ENCODE measurements at places on chromosomes 2 and 18.

DNA sequence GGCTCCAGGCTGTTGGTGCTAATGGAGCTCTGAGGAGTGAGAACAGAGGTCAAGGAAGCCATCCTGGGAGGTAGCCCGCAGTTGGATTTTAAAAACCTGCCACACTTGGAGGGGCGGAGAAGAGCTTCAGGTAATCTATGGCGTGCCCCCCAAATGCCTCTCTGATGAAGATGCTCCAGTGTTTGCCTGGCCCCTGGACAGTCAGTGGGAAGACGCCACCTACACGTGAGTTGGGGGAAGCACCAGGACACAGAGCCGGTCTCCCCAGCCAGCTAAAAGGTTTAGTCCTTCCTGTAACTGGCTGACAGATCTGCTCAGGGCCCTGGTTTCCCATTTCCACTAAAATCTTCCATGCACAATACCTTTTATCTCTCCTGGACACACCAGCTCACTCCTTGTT is 225.0 kb downstream of the TTC32 start:
- DNase-seq = no peak

DNA sequence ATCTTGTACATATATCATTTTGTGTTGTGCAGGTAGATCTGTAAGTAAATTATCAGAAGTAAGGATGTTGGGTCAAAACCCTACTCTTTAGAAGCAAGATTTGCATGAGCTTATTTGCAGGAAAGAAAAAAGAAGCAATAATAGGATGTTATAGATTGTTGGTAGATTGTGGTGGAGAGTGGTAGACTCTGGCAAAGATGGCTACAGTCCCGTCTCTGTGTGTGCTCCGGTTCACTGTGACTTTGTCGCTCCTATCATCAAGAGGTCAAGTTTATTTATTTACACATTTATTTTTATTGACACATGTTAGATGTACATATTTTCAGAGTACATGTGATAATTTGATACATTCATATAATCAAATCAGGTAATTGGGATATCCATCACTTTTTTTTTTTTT is 81.0 kb upstream of the NDUFV2 start:
- DNase-seq = no peak

DNA sequence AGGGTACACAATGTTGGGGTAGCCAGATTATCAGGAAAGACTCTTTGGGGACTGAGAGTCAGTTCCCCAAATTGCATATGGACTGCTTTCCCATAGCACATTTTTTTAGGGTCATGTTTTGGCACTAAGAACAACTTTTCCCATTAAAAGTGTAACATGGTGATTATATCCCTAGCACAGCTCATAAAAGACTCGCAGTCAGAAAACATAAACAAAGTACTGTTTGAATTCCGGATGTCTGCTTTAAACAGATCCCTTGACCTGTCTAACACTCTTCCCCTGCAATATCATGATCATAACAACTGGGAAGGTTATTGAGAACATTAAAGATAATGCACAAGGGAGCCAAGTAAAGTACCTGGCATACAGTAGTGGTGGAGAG is 262.2 kb downstream of the ASXL3 start:
- no peak for DNase-seq

- no peak for DNase-seq
Observed at GRCh38 chr2:43292851-43293743, 66.7 kb upstream of the ZFP36L2 start.

DNA sequence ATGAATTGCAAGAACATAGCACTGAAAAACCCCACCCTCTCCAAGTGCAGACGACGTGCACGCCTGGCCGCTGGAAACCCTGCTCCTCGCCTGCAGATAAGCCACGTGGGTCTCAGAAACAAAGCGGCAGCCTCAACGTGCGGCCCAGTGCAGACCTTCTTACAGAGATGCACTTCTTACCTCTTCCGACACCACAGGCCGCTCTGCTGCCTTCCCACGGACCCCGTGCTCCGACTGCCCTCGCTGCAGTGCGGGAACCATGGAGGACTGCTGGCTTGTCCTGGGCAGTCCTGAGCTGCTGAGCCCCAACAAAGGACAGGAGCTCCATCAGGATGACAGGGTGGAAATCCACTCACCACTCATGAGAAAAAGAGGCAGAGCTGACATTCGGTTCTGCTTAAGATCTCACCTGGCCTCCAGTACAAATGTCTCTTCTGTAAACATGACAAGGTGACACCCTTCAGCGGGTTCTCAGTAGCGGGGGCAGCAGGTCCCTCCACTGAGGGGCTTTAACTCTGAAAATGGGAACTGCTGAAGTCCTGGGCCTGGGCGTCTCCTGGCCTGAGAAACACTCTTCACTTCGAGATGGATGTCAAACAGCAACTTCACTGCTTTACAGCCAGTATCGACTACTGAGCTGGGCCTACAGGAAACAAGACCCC is 6.2 kb downstream of the COPS9 start:
- DNase-seq = no peak

- DNase-seq = no peak
Observed at GRCh38 chr2:7572450-7572849, 655.2 kb downstream of the RNF144A start.

DNA sequence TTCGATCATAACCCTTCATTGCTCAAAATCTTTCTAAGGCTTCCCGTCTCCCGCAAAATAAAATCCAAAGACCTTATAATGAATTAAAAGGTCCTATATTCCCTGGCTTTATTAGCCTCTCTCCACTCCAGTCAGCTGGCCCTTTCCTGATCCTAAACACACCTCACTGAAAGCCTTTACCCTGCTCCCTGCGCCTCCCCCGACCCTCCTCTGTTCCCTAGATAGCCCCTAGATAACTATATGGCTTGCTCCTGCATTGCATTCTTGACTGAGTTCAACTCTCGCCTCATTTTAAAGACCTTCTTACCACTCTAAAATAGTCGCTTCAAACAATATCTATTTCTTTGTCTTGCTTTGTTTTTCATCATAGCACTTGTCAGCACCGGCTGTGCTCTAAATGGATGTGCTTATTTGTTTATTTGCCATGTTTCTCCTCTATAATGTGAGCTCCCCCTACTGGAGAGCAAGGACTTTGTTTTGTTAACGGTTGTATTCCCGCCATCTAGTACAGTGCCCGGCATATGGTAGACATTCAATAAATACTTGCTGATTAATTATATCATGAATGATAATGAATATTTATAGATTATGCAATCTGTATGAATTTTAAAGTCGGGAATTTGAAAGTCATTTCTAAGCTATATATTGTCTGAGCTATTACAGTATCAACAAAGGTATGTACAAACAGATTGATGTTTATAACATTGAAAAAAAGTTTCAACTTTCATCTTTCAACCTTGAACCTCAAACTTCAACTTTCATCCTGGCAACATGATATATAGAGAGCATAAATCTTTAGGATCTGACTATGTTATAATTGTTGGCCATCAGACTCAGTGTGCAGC is 32.4 kb upstream of the VIT start:
- no peak for DNase-seq

- no peak for DNase-seq
Observed at GRCh38 chr2:190575263-190575662, 40.7 kb upstream of the NEMP2 start.

GRCh38 chr2:24123922-24124580 is 782 bp downstream of the FAM228B start:
- DNase-seq = no peak

- DNase-seq = peak; percentile 6
Observed at GRCh38 chr2:216949700-216950413, 90.0 kb upstream of the TNP1 start.

- no peak for DNase-seq
Observed at GRCh38 chr2:226934546-226935201, 98.8 kb downstream of the RHBDD1 start.
